Stimulated activated CD4-positive, alpha-beta T cell treated with anti-CD3 and anti-CD28 coated beads, Interleukin-15, amount 100 ng/mL, for 24 hours (primary cell): ENCODE measurements at places on chromosomes 1 and 21.
A peak's percentile ranks its signal among the peaks of the same experiment; 100 is the strongest.

GRCh38 chr1:226692823-226693222, 46.3 kb downstream of the ITPKB start:
- DNase-seq, result no peak

- DNase-seq, result no peak
Observed at GRCh38 chr1:216502528-216503162, 79.4 kb upstream of the USH2A start.

GRCh38 chr1:233477359-233477758, 136.5 kb upstream of the KCNK1 start:
- no peak for DNase-seq

GRCh38 chr21:17793246-17794123, 25.7 kb downstream of the C21orf91 start:
- no peak for DNase-seq

DNA sequence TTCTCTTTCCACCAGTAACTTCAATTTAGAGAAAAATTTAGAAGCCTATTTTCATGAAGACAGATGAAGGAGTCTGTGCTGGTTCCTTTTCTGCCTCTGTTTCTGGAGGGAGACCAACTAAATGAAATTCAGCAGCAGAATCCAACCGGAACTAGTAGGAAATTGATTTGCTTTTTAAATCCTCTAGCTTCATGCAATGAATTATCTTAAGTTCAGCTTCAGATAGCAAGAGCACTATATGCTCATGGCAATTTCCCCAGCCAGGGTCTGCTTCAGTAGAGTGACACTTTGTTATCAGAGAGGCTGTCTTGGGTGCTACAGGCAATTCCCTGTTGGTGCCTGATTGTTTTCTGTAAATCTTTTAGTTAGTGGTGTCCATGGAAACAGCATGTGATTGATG, 189.7 kb downstream of the SLC35F3 start:
- no peak for DNase-seq

DNA sequence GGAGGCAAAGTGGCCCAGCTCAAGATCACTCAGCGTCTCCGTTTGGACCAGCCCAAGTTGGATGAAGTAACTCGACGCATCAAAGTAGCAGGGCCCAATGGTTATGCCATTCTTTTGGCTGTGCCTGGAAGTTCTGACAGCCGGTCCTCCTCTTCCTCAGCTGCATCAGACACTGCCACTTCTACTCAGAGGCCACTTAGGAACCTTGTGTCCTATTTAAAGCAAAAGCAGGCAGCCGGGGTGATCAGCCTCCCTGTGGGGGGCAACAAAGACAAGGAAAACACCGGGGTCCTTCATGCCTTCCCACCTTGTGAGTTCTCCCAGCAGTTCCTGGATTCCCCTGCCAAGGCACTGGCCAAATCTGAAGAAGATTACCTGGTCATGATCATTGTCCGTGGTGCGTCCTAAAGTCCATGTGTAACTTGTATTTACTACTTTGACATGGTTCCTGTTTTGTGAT, 2.7 kb downstream of the RBM15 start:
- DNase-seq, result no peak

GRCh38 chr1:193525411-193525810, 339.0 kb upstream of the B3GALT2 start:
- no peak for DNase-seq

DNA sequence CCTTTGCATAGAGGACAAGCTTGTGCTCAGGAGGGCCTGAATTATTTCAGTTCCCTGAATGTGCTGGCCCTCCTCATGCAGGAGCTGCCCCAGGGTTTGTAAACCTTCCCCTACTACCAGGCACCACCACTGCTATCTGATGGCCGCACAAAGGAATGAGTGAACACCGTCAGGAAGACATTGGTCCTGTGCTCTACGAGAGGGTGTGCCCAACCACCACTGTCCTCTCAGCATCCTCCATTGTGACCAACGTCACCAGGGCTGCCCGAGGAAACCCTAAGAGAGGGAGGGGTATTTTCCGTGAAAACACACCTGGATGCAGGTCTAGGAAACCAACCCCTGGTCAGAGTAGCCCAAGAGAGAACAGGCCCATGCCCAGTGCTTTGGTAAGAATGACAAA, 657.5 kb downstream of the KIF26B start:
- DNase-seq, result no peak

DNA sequence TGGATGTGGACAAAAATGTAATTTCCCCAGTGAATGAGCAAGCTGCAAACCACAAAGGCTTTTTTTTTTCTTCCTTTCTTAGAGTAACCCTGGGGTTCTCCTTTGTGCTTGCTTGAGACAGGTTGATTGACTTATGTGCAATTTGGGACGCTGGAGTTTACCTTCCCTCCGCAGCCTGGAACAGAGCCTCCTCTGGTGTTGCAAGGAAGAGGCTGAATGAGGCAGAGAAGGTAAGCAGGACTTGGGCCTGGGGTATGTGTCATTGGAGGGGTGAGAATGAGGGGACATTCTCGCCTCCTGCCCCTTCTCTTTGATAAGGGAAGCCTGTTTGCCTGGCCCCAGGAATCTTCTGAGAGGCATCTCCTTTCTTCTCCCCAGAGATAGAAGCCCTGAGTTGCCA, 49.8 kb downstream of the NFASC start:
- DNase-seq, result no peak

GRCh38 chr1:101316256-101316655, 79.4 kb downstream of the S1PR1 start:
- no peak for DNase-seq

DNA sequence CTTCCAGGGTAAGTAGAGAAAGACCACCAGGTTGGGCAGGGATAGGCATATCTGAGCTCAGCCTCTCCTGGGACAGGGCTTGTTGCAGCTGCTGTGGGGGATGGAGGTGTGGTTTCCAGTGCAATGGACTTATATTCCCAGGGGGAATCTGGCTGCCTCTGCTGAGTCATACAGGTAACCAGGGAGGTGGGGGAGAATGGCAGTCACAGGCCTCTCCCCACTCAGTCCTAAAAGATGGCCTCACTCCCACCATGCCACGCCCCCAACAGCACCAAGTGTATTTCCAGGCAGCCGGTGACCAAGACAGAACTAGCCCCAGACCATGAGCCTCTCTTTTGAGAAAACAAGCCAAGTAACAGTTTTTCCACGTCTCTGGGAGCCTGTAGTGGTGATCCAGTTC, 1240.7 kb downstream of the BRINP3 start:
- DNase-seq, result no peak

DNA sequence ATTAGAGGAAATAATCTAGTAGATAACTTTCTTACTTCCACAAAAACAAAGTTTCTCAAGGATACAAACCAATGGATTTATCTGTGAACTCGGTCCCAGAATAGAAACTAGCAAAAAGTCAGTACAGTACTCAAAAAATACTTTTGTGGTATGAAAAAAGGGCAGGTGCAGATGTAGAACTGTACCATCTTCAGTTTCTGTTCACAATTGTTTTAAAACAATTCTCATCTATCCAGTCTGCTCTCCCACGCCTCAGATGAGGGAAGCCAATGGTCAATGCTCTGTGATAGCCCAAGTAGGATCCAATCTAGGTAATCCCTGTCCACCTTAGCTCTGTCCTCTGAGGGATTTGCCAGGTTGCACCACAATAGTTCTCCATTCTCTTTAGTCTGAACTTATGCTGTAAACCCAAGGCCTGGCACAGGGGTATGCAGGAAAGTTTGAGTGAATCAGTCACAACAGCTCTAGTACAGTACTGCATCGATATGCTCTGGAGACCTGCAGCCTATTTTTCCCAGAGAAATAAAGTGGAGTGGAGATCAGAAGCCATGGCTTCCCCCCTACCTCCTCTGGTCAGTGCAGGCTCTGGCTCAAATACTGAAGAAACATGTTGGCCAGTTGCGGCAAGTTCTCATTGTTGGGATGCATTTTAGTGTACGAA, 1.4 kb downstream of the KTI12 start:
- no peak for DNase-seq

DNA sequence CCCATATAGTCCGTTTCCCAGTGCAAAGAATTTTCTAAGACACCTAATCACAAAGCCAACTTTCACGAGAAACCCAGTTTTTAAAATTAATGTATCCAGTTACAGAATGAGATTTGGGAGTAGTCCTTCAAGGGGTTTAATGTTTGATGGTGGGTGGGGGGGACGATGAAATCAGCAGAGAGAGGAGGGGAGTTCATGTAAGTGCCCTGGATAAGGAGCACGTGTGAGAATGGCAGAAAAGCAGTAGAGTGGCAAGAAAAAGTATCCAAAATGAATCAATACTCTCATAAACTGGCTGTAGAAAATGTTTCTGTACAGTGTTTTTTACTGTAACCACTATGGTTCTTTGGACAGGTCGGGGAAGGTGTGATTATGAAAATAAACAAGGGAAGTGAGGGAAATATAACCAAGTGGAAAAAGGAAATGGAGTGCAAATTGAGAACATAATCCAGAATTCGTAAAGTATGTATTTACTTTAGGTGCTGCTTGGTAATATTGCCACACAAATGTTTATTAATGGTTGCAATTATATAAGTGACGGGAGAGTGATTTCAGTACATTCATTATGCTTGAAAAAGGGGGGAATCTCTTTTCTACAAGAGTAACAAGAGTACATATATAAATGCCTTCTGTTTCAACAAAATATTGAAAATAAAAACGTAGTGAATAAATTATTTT, 118.7 kb upstream of the RRP15 start:
- DNase-seq, result no peak

GRCh38 chr1:238653693-238654321, 732.6 kb upstream of the CHRM3 start:
- no peak for DNase-seq

DNA sequence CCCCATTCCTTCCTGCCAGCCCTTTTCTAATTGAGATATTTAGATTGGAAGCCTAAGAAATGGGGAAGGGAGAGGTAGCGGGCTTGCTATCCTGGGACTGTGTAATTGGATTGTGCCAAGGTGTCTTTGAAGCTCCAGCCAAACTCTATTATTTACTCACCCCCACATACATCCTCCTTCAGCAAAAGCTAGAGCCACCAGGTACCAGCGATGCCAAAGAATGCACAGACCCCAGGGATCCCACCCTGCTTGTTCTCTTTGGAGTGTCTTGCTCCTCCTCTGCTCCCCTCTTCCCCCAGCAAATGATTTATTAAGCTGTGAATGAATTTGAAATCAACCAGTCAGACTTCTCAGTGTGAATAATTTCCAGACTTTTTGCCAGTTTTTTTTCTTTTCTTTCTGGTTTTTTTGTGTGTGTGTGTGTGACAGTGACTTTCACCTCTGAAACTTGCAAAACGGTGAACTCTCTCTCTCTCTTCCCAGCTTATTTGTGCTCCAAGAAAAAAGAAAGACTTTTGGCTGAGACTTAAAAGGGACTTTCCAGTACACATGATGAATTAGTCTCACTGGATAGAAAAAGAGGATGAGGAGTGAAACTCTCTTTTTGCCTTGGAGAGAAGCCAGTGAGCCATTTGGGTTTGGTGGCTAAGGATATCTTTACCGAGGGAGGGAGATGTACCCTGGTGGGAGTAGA, 1.8 kb downstream of the VASH2 start:
- no peak for DNase-seq

GRCh38 chr1:153122831-153123421, 9.6 kb upstream of the SPRR2F start:
- no peak for DNase-seq

GRCh38 chr1:204323887-204324286, 35.8 kb downstream of the PLEKHA6 start:
- DNase-seq, result peak; percentile 67

GRCh38 chr1:201013991-201014815, 9.3 kb downstream of the KIF21B start:
- no peak for DNase-seq

DNA sequence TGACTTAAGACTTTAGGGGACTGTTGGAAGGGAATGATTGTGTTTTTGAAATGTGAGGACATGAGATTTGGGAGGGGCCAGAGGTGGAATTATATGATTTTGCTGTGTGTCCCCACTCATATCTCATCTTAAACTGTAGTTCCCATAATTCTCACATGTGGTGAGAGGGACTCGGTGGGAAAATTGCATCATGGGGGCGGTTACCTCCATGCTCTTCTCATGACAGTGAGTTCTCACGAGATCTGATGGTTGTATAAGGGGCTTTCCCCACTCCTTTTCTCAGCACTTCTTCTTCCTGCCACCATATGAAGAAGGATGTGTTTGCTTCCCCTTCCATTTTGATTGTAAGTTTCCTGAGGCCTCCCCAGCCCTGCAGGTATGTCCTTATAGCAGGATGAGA, 35.0 kb upstream of the SCAF4 start:
- peak; percentile 4 for DNase-seq

- DNase-seq, result no peak
Observed at GRCh38 chr1:208045463-208046260, 134.7 kb upstream of the CD34 start.

DNA sequence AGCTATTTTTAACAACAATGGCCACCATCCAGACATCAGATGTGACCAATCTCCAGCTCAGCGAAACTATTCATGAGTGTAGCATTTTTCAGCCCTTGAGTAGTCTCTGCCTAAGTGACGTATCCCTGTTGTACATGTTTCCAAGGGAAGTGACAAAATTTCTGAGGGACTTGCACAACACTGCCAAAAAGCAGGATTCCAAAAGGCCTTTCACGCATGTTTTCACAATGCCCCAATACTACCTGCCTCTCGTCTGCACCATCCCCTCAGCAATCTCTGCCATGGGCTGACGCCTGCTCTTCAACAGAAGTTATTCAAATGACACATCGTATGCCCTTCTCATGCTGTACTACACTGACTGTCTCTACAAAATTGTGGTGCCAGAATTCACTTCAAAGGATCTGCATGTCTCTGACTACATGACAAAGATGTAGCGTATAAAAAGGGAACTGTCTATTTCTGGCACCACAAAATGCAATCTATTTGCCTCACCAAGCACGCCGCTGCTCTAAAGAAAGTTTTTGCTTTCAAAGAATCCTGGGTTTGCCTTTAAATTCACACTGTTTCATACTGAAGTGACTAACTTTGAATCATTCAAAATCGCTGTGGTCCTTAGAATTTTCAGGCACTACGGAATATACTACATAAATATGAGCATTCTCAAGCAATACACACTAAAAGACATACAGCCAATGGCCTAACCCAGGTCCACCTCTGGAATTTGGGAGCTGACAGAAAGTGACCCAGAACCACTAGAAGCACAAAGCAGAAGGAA, 32.9 kb downstream of the JAK1 start:
- DNase-seq, result no peak

DNA sequence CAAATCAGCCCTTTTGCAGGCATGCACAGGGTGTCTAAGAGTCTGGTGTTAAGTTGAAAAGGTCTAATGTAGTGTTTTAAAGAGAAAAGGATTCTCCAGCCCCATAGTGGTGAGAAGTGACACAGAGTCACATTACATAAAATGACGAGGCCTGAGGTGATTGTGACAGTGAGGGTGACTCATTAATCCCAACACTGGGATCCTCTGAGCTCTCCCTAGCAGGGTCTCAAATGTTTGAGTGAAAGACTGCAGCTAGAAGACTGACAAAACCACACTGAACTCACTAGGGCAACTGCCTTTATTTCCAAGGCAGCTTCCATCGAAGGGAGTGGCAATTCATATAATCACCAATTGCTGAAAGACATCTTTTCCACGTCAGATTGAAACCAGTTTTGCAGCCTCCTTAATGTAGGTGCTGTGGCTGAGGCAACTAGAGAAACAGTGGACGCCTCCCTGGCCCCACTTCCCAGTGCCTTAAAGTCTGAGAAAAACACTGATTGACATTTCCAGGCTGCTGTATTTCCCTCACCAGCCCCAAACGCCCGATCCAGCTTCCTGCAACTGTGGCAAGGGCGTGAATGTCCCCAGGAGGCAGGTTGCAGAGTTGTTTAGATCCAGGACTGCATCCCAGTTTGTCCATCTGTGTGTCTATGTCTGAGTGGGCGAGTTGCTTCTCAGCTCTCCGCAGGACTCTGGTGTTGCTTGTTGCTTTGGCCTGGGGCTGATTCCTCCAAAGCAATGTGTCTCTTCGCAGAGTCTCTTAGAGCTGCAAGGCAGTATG, 81.4 kb downstream of the RUNX1 start:
- peak; percentile 62 for DNase-seq
